ENCODE measurements at places on chromosomes 13 and 19.

DNA sequence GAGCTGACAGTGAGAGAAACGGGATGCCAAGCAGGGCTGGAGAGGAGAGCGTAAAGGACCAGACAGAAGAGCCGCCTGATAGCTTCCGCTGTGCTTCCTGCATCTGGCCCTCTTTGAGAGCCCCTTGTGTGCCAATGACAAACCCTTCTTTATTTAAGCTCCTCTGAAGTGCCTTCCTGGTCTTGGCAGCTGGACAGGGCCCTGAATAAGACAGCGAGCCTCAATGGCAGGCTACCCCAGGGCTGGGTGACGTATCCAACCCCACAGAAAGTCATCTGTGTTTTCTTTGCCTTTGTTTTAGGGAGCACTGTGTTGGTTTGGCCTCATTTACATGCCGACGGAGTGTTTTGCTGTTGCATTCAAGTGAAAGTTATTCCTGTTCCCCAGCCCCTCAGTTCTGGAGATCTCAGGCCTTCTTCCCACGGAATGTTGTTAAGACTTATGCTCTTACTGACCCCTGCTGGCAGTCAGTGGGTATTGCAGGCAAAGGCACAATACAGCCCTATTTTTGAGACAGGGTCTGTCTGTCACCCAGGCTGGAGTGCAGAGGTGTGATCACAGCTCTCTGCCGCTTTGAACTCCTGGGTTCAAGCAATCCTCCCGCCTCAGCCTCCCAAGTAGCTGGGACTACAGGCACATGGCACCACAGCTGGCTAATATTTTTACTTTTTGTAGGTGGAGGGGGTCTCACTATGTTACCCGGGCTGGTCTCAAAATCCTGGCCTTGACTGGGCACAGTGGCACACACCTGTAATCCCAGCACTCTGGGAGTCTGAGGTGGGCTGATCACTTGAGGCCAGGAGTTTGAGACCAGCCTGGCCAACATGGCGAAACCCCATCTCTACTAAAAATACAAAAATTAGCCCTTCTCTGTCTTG lies 16.8 kb downstream of the CCL25 start:
- DNase-seq: no peak

DNA sequence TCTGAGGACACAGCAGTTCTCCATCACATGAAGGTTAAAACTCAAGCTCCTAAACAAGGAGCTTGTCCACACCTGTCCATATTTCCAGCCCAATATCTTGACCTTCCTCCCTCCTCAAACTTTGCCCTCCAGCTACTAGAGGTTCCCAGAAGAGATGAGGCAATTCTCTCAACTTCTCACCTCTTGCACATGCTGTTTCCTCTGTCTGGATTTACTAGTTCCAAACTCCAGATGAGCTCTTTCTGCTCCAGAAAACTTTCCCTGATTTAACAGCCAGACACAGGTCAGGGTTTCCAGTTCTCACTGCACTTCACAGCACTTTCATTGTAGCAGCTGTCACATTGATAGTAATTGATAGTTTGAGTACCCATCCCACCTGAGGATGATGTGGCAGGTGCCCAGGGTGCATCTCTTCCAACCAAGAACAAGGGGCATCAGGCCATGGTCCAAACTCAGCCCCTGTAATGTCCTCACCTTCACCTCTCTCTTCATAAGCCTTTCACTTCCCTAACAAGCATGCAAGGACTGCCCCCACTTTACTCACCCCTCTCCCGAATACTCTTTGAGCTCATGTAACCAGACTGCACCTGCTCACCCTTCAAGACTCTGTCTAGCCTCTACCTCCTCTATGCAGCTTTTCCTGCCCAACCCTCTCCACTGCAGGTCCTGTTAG lies 3.0 kb upstream of the WDFY2 start:
- no peak for DNase-seq

- DNase-seq: no peak
Observed at GRCh38 chr13:40060296-40061007, 405.0 kb downstream of the COG6 start.

DNA sequence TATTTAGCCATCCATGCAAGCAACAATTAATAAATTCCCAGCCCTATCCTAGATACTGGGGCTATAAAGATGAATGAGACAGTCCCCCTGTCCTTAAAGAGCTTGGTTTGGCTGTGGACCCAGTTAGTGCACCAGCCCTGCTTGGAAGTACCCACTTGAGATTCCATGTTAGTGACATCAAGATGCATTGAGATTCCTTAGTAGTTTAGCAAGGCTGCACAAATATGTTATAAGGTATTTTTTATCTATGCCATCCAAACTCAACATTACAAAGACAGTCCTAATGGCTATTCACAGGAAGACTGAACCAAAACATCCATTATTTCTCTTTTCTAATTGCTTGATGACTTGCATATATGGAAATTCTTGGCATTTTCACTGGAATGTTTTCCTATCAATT lies 48.8 kb upstream of the RAP2A start:
- DNase-seq: no peak

GRCh38 chr19:41957838-41958366 lies 1.2 kb downstream of the RABAC1 start:
- peak; percentile 74 for DNase-seq

- DNase-seq: no peak
Observed at GRCh38 chr19:10118960-10119359, 739 bp downstream of the EIF3G start.

- no peak for DNase-seq
Observed at GRCh38 chr13:51845574-51846318, 769 bp upstream of the TMEM272 start.

GRCh38 chr19:10471909-10472308 lies 31.2 kb downstream of the KEAP1 start:
- DNase-seq: no peak

GRCh38 chr13:85255978-85256377 lies 543.2 kb downstream of the SLITRK6 start:
- DNase-seq: no peak

DNA sequence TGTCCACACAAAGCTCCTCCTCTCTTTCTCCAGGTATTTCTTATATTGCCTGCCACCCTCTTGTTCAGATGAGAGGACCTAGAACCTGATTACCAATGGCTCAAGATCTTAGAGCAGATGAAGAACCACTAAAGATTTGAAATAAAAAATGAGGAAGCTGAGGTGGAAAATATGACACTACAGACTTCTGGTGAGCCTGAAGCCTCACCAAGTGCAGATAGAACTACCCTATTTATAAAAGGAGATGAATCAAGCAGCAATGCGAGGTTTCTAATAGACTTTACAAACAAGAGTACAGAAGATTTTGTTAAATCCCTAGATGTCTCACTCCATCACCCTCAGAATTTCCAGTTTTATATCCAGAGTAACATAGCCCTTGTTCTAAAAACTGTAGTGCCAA lies 345.8 kb downstream of the TBC1D4 start:
- no peak for DNase-seq

DNA sequence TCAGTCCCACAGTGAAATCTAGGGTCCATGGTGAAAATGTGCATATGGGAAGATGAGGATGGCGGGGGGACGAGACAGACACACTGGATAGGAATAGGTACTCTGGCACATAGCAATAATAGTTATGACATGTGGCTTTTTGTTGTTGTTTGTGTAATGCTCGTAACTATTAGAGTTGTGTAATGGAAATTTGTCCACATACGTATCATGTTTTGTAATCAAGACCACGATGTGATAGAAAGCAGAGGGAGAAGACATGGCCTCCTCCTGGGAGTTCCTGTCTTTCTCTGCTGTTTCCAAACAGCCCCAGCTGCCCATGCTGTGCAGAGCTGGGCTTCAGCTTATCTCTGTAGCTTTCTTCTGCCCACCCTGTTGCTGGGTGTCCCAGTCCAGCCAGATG lies 185.3 kb upstream of the TMTC4 start:
- no peak for DNase-seq

DNA sequence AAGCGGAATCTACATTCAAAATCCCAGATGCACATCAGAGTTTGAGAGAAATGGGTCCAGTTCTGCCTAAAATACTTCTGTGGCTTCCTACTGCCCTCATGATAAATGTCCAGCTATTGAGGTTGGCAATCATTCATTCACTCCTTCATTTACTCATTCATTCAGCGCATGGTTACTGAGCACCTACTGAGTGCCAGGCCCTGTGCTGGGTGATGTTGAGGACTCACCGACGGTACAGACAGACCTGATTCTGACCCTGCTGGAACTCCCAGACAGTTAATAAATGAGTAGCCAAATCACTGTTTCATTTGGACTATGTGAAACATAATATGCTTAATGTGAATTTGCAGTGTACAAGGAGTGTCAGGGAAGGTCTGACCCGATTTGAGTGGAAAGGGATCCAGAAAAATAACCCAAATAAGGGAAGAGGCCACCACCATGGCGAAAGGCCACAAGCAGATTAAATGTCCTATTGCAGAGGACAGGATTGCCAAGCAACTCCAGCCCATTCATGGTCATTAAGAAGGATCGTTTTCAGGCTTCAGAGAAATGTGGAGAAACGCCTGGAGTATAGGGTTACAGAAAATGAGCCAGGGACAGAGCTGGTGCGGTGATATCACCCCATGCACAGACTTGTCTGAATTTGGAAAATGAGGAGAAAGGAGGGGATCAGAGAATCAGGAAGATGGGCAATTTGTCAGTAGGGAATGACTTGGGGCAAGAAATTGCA lies 20.5 kb downstream of the DYRK1B start:
- DNase-seq: no peak

GRCh38 chr13:95275322-95276036 lies 25.8 kb downstream of the ABCC4 start:
- no peak for DNase-seq

GRCh38 chr13:93480553-93481106 lies 254.0 kb downstream of the GPC6 start:
- DNase-seq: no peak

DNA sequence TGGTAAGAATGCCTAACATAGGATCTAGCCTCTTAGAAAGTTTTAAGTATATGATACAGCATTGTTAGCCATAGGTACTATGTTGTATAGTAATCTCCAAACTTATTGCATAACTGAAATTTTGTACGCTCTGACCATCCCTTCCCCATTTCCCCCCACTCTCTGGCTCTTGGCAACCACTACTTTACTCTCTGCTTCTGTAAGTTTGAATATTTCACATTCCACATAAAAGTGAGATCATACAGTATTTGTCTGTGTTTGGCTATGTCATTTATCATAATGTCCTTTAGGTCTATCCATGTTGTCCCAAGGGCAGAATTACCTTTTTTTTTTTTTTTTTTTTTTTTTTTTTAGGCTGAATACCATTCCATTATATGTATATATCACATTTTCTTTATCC lies 396.9 kb downstream of the DLEU7 start:
- DNase-seq: no peak

DNA sequence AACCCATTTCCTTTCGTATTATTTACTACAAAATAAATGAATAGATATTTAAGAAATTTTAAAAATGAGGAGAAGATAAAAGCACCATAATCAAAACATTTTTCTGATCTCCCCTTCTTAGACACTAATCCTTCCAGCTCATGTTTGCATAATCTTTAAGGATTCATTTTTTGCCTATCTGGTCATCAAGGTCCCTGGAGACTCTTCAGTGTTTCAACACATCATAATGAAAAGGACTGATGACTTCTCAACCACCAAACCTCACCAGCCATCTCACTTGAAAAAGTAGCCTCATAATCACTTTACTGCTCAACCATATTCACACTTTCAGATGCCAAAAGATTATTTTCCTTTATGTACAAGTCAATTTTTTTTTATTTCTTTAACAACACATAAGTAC lies 80.1 kb downstream of the DCLK1 start:
- no peak for DNase-seq

- DNase-seq: peak; percentile 59
Observed at GRCh38 chr13:45109102-45109720, 11.1 kb upstream of the GTF2F2 start.

GRCh38 chr13:31504918-31505317 lies 234.4 kb upstream of the RXFP2 start:
- DNase-seq: no peak

DNA sequence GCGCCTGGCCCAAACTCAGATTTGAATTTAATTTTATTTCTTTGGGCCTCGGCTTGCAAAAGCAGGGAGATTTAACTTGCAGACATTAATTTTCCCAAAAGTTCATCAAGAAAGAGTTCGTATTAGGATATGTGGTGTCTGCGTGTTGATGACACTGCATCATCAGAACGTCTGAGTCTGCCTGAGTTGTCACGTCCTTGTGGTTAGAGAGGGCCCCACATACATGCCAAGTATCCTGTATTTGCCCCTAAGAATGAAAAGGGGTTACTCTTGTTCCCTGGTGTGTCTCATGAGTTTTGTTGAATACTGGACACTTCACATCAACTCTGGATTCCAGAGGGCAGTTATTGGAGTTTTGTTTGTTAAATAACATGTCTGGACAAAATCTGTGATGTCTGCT lies 5.6 kb upstream of the TEX29 start:
- DNase-seq: no peak

GRCh38 chr19:31611046-31611877 lies 262.0 kb upstream of the TSHZ3 start:
- no peak for DNase-seq

GRCh38 chr13:22812793-22813192 lies 368.0 kb upstream of the SGCG start:
- DNase-seq: no peak

DNA sequence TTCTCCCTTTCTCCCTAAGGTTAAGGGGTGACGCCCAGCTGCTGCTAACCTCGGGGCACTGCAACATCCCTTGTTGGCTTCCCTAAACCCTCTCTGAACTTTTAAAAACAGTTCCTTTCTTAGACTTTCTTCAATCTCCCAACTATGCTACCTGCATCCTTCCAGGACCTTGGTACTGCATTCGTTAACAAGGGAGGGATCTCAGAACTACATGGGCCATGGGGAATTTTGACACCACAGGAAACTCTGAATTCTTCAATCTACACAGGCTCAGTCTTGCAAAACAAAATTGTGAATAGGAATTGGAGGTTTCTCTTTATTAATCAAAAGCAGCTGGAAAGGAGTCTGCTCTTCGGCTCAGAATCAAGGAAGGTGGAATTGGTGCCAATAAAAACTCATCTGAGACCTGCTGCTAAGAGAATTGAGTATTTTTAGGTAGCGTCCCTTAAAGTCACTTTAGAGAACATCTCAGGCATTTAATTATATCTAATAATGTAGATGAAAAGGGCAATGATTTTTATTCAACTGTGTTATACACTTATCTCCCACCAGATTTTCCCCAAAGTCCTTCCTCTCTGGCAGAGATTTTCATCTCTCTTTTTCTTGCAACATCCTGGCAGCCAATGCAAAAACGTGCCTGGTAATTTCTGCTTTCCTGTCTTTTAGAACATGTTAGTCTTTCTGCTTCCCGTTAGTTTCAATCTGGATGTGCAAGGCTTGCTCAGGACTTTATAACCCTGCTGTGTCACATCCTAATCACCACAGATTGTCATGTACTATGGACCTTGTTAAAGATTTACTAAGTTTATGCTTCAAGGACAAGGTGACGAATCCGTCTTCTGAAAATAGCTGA lies 69.1 kb upstream of the SLC15A1 start:
- DNase-seq: no peak

Measured in activated CD8-positive, alpha-beta memory T cell treated with anti-CD3 and anti-CD28 coated beads, Interleukin-2, amount 10 ng/mL, durations not matched to agents 7 days and 5 days (primary cell).